ENCODE measurements at places on chromosomes 7 and 10.

DNA sequence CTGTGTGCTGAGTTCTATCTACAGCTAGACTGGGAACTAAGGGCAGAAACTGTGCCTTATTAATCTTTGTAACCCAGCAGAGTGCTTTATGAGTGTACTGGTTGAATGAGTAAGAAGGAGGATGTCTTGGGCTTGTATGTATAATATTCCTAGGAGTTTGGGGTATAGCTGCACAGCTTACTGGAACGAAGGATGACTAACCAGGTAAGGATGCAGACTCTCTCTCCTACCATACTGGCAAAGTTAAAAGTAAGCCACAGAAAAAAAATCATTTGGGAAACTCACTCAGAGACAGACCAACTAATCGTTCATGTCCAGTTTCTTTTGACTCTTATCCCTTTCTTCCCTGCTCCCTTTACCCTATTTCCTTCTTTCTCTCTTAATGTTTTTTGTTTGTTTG, 1.4 kb upstream of the DHTKD1 start:
- DNase-seq, result no peak

DNA sequence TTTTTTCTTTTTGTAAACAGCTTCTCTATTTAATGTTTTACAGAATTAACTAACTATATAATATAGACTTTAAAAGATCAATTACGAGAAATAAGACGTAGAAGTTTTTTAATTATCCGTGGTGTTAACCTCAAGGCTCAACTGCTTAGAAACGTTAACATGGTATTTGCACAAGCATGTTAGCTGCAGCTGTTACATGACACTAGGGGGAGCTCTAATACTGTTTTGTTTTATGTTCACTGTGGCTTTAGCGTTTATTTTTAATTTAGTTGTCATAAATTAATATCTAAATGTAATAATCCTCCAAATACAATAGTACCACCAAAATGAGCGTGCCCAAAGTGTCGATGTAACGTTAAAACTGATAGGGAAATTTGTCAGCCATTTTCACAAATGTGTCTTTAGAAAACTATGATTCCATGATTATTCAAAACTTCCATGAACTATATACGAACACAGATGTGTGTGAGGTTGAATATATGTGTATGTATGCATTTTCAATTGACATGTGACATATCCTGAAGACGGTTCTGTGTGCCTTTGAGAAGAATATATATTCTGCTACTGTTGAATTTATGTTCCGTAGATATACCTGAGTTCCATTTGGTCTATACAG, 828.8 kb upstream of the MBL2 start:
- DNase-seq, result no peak

DNA sequence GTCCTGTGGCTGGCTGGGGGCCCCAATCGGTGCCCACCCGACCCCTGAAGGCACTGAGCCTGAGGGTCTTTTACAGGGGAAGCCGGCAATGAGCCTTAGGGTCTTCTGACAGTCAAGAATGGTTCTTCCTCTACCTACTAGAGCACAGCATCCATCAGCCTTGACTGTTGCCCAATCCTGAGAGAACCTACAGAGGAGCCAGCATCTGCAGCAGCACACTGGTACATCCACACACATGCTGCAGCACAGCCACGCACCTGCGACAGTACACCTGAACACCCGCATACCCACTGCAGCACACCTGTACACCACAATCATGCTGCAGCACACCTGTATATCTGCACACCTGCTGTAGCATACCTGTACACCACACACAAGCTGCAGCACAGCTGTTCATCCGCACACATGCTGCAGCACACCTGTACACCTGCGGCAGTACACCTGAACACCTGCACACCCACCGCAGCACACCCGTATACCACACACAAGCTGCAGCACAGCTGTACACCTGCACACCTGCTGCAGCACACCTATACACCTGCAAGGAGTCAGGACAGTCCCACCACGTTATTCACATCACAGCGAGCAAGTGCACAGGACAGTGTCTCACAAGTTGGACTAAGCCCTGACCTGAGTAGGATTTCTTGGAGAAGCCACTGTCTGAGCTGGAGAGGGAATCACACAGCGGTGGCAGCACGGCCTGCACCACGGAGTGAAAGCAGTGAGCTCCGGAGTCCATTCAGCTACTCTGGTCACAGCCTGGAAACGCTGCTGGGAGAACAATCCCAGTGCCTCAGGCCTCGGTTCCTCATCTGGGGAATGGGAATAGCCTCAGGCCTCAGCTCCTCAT, 56.4 kb downstream of the VIPR2 start:
- DNase-seq, result no peak

- DNase-seq, result no peak
These were observed 79.0 kb downstream of the PRR15 start for GRCh38 chr7:29642494-29643155.

DNA sequence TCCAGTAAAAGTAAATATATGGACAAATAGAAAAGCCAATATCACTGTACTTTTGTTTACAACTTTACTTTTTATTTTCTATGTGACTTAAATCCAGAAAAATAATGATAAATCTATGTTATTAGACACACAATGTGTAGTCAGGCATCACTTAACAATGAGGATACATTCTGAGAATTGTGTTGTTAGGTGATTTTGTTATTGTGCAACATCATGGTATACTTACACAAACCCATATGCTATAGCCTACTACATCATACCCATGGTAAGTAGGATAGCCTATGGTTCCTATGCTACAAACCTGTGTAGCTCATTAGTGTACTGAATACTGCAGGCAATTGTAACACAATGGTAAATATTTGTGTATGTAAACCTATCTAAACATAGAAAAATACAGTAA, 781.7 kb upstream of the GHITM start:
- no peak for DNase-seq

Measured in stimulated activated CD4-positive, alpha-beta T cell treated with anti-CD3 and anti-CD28 coated beads, Interleukin-4, amount 100 ng/mL, for 4 hours (primary cell).